Activated T-helper 2 cell treated with anti-CD3 and anti-CD28 coated beads, Interferon-gamma antibody, Interleukin-2, Interleukin-4, amounts not matched to agents 10 μg/mL and 5 μg/mL and 100 μg/mL, durations not matched to agents 14 hours and 24 hours and 36 hours (primary cell): ENCODE measurements at places on chromosomes 16 and 17. TPM values are rescaled to one million over a fixed set of nuclear protein-coding genes. Genes with fewer than 3 reads are reported as not detected.
A peak's percentile ranks its signal among the peaks of the same experiment; 100 is the strongest.

The GDPD1 gene
- total RNA-seq = 2.3 and 2.7 TPM in 2 replicates

GRCh38 chr17:45852535-45853297 is 8.0 kb downstream of the SPPL2C start:
- peak; percentile 26 for DNase-seq
- no peak overlapping the region for H3K4me3 ChIP-seq
- peaks cover 2% of the 10 kb centered on the region for H3K4me1 ChIP-seq
- H3K36me3 ChIP-seq = no peaks in the 10 kb centered on the region
- H3K27me3 ChIP-seq = peaks cover 14% of the 10 kb centered on the region

The PLXDC1 gene
- 0.46 and 1.0 TPM in 2 replicates for total RNA-seq

GRCh38 chr16:83732536-83732935 is 75.2 kb upstream of the HSBP1 start:
- H3K27ac ChIP-seq = no peak overlapping the region
- no peak for DNase-seq
- H3K4me3 ChIP-seq = no peak overlapping the region
- peaks cover 3% of the 10 kb centered on the region for H3K4me1 ChIP-seq
- H3K27me3 ChIP-seq = no peaks in the 10 kb centered on the region

DNA sequence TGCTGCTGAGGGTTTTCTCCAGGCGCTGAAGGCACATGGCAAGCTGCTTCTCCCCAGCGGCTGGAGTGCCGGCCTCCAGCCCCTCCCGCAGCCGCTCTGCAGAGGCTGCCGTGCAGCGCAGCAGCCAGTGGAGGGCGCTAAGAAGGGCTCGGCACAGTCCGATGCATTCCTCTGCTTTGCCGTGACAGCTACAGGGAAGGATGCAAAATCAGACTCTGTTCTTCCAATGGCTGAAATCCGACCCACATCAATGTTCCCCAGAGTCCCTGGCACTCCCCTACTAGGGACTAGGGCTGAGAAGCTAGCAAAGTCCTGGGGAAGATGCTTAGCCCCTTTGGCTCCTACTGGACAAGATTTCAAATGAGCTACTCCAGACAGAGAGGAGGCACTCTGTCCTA is 19.0 kb downstream of the MED24 start:
- no peak overlapping the region for H3K4me3 ChIP-seq
- no peak overlapping the region for H3K27ac ChIP-seq
- no peak for DNase-seq
- no peaks in the 10 kb centered on the region for H3K4me1 ChIP-seq
- H3K27me3 ChIP-seq = no peaks in the 10 kb centered on the region

The G6PC1 gene
- total RNA-seq = not detected in 2 replicates

The SLC13A2 gene
- not detected in 2 replicates for total RNA-seq

DNA sequence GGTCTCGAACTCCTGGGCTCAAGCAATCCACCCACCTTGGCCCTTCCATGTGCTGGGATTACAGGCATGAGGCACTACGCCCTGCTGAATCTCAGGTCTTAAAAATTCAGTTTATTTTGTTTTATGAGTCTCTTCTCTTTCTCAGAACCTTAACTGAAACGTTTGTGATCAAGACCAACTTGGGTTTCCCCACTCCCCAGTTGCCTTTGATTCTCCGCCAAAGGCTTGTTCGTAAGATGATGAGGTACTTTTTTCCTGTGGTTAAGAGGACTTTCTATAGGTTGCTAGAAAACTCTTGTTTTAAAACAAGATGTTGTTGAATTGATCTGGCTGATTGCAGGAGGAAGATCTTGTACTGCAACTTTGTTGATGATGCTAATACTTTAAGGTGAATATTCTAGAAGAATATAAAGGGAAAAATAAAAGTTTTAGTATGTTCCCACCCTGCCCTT is 11.7 kb downstream of the ABCC1 start:
- H3K36me3 ChIP-seq = peaks cover 74% of the 10 kb centered on the region
- H3K27me3 ChIP-seq = no peaks in the 10 kb centered on the region

DNA sequence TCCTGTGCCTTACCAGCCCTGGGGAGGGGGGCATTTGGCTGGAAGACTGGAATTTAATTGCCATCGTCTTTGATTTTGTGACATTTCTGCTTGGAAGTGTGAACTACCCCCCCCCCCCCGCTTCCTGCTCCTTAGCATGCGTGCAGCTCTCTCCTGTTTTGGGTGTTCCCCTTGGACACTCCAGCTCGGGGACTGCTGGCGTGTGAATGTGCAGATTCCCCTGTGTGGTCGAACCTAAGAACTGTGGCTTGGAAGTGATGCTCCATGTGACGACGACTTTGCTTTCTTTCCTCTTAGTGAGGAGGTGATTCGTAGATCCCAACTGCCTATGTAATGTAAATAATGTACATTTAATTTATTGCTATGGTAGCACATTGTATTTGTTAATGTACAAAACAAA is 26.1 kb downstream of the OR1D5 start:
- H3K4me3 ChIP-seq = no peak overlapping the region
- no peak for DNase-seq
- H3K4me1 ChIP-seq = no peaks in the 10 kb centered on the region
- no peaks in the 10 kb centered on the region for H3K27me3 ChIP-seq
- no peak overlapping the region for H3K27ac ChIP-seq
- H3K36me3 ChIP-seq = no peaks in the 10 kb centered on the region

The EPX gene
- not detected in 2 replicates for total RNA-seq

The SCIMP gene
- not detected in 2 replicates for total RNA-seq

The C17orf100 gene
- total RNA-seq = 1.5 and 2.0 TPM in 2 replicates

The MT1E gene
- total RNA-seq = 181 and 184 TPM in 2 replicates

DNA sequence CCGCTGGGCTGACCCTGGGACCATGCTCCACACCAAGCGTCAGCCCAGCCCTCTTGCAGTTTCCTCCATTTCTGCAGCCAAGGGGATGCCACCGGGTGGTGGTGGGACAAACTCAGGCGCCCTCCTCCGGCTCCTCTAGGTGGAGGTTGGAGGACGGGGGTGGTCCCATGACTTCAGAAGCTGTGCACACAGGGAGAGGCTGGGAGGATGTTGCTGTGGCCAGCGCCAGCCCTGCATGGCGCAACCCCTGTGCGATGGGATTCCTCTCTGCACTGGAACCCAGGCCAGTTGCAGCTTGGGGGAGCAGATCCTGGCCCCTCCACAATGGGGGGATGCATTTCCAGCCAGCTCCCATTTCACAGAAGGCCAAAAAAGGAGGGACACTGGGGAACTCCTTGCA is 246.5 kb downstream of the C16orf95 start:
- DNase-seq = no peak
- H3K36me3 ChIP-seq = no peaks in the 10 kb centered on the region
- H3K4me1 ChIP-seq = no peaks in the 10 kb centered on the region
